ENCODE measurements at places on chromosomes 6 and 20. TPM values are rescaled to one million over a fixed set of nuclear protein-coding genes. Genes with fewer than 3 reads are reported as not detected.

GRCh38 chr20:9081423-9081966 is 12.6 kb downstream of the PLCB4 start:
- no peak for DNase-seq

- peak; percentile 77 for DNase-seq
Measured at GRCh38 chr6:16836144-16836981, 75.1 kb upstream of the ATXN1 start.

- DNase-seq = no peak
Measured at GRCh38 chr20:34663213-34663943, 13.5 kb downstream of the PIGU start.

DNA sequence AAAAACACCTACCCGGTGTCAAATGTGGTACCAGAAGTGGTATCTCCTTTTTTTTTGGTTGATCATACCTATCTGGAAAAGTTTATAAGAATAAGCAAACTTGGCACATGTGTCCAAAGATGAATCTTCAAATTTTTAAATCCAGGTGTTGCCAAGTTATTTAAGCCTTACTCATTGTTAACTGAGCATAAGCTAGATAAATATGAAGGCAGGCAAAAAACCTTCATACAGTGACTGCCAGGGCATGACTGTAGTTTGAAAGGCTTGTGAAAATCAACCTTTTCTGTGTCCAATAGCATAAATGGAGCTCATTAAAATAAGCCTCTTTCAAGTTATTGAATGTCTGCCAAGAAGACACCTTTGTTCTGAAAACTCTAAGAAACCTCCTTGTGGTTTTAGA is 699.2 kb downstream of the DOK5 start:
- no peak for DNase-seq

Gene FAM217A
- not detected for total RNA-seq

- DNase-seq = no peak
Measured at GRCh38 chr6:12371641-12372146, 81.5 kb downstream of the EDN1 start.

DNA sequence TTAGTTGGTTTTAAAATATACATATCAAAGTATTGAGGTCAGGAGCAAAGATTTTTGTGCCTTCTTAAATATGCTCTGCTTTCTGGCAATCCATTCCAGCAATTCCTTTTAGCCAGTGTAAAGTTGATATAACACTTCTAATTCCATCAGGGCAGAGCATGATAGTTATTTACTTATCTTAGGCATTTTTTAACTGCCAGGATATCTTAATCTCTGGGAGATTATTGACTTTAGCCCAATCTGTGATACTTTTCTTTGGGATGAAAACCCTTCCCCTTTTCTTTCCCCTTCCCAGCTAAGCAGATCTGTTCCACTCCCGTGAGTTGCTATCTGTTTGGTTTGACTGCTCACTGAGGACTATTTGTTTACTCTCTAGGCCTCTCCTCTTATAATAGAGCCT is 168.7 kb upstream of the RSPO3 start:
- DNase-seq = no peak

DNA sequence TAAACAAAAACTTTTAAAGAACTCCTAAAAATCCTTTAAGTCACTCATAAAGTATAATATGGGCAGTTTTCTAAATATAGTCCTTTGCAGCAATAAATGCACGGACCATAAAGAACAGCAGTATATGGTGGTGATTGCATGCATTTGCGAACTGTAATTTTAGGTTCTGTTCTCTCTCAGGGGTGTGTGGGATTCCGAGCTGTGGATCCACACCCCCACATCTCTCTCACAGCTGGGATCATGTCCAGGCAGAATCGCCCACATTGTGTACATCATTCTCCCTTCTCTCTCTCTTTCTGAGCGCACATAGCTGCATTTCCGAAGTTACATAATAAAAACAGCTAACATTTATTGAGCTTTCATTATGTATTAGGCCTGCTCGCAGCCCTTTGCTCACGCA is 28.6 kb downstream of the SLC52A3 start:
- no peak for DNase-seq

GRCh38 chr6:156776470-156776839 is 723 bp upstream of the ARID1B start:
- no peak for DNase-seq

Gene BPIFB2
- total RNA-seq = not detected

DNA sequence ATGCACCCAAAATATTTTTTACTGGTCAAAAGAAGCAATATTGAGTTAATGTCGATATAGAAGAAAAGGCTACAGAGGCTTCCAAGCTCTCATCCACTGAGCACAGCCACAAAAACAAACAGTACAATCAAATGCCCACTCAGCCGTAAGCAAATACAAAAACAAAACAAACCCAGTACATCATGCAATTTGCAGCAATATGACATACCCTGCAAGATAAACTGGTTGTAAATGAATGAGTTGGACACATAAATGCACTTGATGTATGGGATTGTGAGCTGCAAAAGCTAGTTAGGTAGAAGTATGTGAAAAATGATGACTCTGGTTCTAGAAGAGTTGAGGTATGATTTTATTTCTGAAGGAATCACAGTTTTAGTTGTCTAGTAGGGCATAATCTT is 83.9 kb downstream of the SESN1 start:
- no peak for DNase-seq

Gene FOXC1
- total RNA-seq = 1.5 TPM

- DNase-seq = no peak
Measured at GRCh38 chr20:44621939-44622338, 29.6 kb downstream of the ADA start.

Gene MICB
- total RNA-seq = 18.0 TPM

Gene RAB44
- total RNA-seq = 0.05 TPM

- no peak for DNase-seq
Measured at GRCh38 chr6:111484633-111484930, 1.6 kb upstream of the REV3L start.

DNA sequence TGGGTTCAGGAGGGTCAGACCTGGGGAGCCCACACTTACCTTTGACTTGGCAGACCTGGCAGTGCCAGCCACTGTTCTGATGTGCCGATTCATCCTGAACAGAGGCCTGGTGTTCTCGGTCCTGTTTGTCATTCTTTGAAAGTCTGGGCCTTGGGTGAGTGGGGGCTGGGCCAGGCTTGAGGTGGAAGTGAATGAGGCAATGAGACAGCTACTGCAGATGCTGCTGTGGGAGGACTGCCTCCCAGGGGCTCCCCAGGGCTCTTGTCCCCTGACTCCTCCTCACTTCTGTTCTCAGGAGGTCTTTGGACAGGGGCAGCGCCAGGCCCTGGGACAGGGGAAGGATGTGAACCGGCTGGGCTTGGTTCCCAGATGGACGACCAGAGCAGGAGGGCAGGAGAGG is 5.6 kb upstream of the TREML4 start:
- no peak for DNase-seq

Gene BEND6
- total RNA-seq = 1.5 TPM

GRCh38 chr6:157150076-157150475 is 173.2 kb downstream of the TMEM242 start:
- DNase-seq = no peak

Gene HS3ST5
- total RNA-seq = not detected

Gene GPR63
- total RNA-seq = 3.8 TPM

Gene ZNF334
- total RNA-seq = 1.7 TPM

- no peak for DNase-seq
Measured at GRCh38 chr6:41451515-41452163, 94.5 kb upstream of the FOXP4 start.

- no peak for DNase-seq
Measured at GRCh38 chr6:27136077-27136644, 111.3 kb upstream of the PRSS16 start.

- no peak for DNase-seq
Measured at GRCh38 chr6:49257549-49257948, 205.5 kb downstream of the MMUT start.

DNA sequence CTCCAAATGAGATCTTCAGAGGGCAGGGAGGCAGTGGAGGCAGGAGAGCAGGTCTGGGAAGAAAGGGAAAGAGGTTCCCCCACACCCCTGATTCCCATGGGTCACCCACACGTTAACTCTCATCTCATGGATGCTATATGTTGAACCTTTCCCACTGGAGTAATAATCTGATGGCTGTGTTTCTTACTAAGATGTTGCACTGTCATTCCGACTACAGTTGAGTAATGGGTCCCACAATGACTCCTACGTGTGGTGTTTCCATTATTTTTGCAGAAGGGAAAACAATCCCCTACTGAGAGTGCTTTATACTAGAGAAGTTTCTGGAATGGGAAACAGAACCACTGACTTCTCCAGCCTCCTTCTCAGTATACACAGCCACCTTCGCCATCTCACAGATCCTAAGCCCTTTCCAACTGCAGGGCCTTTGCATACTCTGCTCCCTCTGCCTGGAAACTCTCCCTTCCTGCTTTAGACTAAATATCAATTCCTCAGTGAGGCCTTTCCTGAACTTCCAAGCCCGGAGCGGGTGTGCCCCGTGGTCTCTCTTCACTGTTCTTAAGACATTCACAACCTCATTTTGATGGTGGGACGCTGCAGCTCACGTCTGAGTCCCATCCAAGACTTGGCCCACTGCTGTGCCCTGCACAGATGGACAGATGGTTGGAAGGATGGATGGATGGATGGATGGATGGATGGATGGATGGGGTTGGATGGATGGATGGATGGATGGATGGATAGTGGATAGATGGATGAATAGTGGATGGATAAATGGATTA is 238.6 kb upstream of the PMEPA1 start:
- DNase-seq = no peak

- DNase-seq = no peak
Measured at GRCh38 chr20:62374331-62375152, 7.4 kb upstream of the LAMA5 start.
